ENCODE measurements at places on chromosomes 1 and 21.

DNA sequence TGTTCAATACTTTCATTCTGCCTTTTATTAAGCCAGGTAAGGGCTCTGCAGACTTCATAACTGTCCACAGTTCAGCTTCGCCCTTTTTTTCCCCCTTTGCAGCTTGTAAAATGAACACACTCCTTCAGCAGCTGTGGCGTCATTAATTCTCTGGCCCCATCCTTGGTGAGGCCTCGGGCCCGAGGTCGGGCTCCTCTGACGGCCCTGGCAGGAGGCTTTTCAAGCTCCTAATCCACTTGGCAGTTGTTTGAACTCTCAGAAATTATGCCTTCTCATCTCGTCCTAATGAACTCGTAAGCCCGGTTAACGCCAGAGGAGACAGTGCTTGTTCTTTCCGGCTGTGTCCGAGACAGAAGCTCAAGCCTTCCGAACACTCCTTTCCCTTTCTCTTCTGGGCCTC is 18.1 kb upstream of the EPHA8 start:
- no peak for DNase-seq

DNA sequence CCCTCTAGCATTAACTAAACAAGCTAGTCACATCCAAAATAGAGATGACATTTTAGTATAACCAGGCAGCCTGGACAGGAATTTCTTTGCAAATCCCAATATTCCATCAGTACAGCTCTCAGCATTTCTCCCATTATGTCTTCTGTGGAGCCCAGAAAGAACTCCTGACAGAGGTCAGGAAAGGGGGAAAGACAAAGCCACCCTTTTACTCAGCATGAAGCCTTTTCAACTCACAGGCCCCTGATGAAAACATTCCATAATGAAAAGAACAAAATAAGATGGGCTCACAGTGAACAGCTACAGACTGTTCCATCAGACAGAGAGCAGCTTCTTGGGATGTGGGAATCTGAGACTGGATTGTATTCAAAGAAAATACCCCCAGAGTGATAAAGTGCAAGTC is 80.6 kb downstream of the TEX35 start:
- no peak for DNase-seq

- no peak for DNase-seq
Measured at GRCh38 chr1:207972337-207972736, 61.4 kb upstream of the CD34 start.

- no peak for DNase-seq
Measured at GRCh38 chr1:83104558-83104957, 894.4 kb downstream of the TTLL7 start.

- peak; percentile 8 for DNase-seq
Measured at GRCh38 chr21:40853956-40854688, 7.2 kb upstream of the DSCAM start.

- DNase-seq, result no peak
Measured at GRCh38 chr1:84428235-84428634, 30.0 kb downstream of the DNASE2B start.

- no peak for DNase-seq
Measured at GRCh38 chr1:232409584-232409983, 220.3 kb downstream of the SIPA1L2 start.

DNA sequence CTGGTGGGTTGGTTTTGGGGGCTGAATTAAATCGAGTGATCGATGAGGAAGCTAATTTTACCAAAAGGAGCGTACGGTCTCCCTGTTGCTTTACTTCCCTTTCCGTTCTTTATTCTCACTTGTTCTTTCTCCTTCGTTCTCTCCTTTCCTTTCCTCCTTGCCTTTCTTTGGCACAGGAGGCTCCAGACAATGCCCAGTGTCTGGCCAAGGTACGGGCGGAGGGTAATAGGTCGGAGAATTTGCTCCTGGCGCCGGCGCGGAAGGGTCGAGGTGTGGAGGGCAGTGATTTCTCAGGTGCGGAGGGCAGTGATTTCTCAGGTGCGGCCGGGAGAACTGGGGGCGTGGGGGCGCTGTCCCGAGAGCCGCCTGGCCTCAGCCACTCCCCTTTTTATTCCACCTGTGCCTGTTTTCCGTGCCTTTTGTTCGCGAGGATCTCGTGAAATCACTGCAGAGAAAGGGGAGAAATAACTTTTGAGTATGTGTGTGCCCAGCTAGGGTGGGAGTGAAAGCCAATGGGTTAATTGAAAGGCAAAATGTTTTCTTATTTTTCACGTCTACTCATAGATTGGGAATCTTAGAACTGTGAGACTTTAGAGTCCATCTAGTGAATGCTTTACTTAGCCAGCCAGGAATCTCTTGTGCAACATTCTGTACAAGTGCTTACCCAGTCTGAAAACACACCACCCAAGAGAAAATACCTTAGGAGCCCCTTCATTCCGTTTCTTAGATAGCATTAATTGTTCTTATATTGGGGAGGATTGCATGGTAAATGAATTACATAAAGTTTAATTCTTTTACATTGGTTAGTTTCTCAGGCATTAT is 1.3 kb downstream of the FNBP1L start:
- no peak for DNase-seq

- no peak for DNase-seq
Measured at GRCh38 chr1:98373056-98373455, 288.5 kb upstream of the SNX7 start.

- no peak for DNase-seq
Measured at GRCh38 chr1:172637522-172637921, 21.4 kb upstream of the FASLG start.
